Psoas muscle (tissue), 8 donors: ENCODE measurements at places on chromosomes 13 and 19. TPM values are rescaled to one million over a fixed set of nuclear protein-coding genes. Genes with fewer than 3 reads are reported as not detected.

EID2 gene
- 7.7 TPM for polyA plus RNA-seq

SYT3 gene
- polyA plus RNA-seq, result 0.12 TPM

ZNF155 gene
- polyA plus RNA-seq, result 1.6 TPM

GRCh38 chr19:51689751-51690453 is 3.2 kb upstream of the SPACA6 start:
- peak; percentile 66 for DNase-seq

- no peak for DNase-seq
These were observed 11.7 kb downstream of the BCKDHA start for GRCh38 chr19:41409288-41409687.

DNA sequence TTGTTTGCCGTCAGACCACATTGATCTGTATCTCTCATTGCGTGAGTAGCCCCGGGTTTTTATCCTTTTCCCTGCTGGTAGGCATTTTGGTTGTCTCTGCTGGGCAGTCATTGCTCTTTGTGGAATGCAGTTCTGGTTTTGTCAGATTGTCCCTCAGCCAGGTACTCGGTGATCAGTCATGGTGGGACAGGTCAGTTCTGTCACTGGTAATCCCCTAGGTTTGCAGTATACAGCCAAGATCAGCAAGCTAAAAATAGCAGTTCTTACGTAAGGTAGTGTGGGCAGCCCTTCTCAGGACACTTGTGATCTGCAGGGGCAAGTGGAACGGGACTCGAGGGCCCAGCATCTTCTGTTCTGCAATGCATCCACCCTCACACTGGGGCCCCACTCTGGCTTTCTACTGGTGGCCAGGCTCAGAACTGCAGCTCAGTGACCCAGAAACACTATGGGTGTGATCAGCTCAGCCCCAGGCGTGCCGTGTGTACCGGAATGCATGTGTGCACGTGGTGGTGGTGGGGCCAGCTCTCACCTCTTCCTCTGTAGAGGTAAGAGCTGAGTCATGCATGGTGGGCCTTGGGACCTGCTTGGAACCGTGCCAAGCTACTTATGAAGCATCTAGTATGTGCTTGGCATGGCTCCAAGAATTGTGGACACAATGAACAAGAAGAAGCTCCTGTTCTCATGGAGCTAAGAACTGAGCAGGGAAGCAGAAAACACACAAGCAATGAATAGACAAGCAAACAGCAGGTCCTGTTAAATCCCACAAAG is 6.3 kb downstream of the PLEKHF1 start:
- peak; percentile 65 for DNase-seq

- peak; percentile 66 for DNase-seq
These were observed 485 bp upstream of the ZNF845 start for GRCh38 chr19:53333066-53333462.

DNA sequence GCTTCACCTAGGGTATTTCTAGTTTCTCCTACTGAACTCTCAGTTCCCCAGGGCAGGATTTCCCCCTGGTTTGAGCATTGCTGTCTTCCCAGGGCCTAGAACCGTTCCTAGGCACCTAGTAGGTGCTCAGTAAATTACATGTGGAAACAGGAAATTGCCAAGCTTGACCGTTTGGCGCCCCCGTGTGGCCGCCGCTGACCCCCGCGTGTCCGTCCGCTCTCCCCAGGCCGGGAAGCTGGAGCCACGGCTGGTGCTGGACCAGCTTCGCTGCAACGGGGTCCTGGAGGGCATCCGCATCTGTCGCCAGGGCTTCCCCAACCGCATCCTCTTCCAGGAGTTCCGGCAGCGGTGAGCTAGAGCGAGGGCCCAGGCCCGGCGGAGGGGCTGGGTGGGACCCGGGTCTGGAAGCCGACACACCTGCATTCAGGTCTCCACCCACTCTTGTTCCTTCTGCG is 55.5 kb downstream of the MYH14 start:
- peak; percentile 74 for DNase-seq

GRCh38 chr13:102901615-102902305 is 55.9 kb downstream of the ERCC5 start:
- no peak for DNase-seq

- DNase-seq, result no peak
These were observed 41.9 kb downstream of the WASF3 start for GRCh38 chr13:26599403-26599802.

DNA sequence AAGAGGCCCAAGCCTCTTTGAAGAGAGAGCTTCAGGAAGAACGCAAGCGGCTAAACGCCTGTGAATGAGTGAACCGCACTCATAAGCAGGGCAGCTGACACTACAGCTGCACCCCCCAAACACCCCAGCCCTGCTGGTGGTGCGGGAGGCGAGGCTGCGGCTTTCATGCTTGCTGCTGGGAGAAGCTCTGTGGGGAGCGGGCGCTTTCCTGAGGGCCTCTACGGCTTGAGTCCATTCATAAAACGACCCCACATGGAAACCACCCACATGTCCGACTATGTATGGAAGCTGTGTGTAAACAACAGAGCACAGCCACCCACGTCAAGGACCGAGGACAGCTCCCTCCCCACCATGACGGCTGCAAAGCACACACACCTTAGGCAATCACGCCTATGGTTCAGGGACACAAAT is 5.5 kb downstream of the AP3D1 start:
- DNase-seq, result no peak

GRCh38 chr13:82766732-82767321 is 1115.4 kb downstream of the SLITRK1 start:
- no peak for DNase-seq

DNA sequence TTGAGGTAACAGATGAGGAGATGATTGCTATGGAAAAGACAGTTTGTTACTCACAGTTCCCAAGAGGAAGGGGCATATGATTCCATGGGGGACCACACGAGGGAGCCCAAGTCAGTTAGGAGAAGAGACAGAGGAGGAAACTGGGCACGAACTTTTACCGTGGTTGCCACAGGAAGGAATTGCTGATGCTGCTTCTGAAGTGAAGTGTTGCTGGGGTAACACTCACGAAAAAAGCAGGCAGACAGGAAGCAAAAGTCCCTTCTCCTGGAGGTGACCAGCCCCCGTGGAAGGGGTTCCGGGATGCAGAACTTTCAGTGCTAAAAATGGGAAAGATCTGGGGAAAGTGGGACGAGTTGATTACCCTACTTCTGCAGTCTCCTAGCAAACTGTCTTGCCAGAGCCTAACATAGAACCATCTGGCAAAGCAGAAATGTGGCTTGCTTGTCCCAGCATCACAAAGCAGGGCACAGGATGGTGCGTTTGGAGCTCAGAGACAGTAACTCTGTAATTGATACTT is 35.4 kb upstream of the MAP3K10 start:
- no peak for DNase-seq

GRCh38 chr13:20206698-20207235 is 14.0 kb upstream of the GJB2 start:
- DNase-seq, result no peak

- DNase-seq, result no peak
These were observed 1.0 kb upstream of the ZNF529 start for GRCh38 chr19:36573895-36574720.
